SW480 (cell line): ENCODE measurements at places on chromosomes 3 and 15.

DNA sequence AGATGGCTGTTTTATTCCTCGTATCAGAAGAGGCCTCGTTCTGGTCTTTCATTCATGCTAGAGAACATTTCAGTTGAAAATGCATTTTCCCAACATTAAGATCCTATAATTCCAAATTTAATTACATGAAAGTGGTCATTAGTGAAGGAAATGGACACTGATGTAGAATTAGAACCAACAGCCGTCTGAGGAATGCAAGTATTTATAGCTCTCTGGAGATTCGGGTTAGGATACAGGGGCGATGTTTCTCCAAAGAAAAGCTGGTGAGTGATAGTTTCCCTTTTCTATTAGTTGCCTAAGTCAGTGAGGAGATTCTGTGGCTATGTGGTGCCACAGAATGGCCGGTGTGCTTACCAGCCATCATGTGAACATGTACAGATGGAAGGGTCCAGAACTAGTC is 109.0 kb upstream of the IL12A start:
- DNase-seq: no peak

GRCh38 chr3:124907957-124908356 is 20.8 kb upstream of the ITGB5 start:
- DNase-seq: no peak

DNA sequence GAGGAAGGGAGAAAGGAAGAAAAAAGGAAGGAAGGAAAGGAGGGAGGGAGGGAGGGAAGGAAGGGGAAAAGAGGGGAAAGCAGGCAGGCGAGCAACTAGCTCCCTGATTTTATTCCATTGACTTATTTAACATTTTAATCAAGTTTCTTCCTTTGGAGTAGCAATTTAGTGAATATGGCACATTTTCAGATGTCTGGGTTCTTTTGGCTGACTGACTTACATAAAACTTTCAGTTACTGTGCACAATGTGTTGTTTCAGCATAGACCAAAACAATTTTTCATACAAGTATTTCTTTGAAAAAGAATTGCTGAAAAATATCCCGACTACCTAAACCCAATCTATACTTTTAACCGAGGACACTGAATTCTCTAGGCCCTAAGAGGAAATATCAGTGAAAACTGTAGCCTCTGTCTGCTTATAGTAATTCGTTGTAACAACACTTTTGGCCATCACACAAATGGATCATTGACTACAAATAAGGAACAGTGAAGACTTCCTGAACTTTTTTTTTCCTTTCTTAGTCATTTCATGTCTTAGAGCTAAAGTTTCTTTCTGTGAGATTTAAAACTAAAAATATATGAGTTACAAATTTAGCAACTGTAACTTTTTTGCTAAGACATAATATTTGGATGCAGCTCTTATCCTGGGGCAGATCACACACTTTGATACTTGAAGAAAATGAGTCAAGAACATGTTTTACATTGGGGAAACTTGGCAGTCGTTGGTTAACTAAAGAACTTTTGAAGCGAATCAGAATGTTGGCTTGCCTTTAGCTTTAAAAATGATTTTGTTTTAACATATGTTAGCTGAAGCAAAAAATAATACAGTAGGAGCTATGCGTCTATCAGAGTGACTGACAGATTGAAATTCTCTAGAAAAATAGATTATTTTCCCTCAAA is 79.6 kb downstream of the SOX2 start:
- DNase-seq: no peak

DNA sequence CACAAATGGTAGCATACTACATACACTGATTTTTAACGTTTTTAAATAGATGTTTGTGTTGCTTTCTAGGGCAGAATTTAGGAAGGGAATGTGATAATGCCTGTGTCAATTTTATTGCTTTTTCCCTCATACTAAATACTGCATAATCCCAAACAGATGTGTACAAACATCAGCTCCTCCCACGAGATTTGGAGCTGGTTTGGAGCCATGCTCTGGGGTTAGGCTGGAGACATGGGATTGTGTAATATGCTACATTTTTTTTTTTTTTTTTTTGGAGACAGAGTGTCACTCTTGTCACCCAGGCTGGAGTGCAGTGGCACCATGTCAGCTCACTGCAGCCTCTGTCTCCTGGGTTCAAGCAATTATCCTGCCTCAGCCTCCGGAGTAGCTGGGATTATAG is 80.1 kb downstream of the EBLN2 start:
- no peak for DNase-seq

- DNase-seq: no peak
Observed at GRCh38 chr3:107710851-107711250, 188.1 kb downstream of the BBX start.

- no peak for DNase-seq
Observed at GRCh38 chr3:31022716-31023115, 128.3 kb upstream of the GADL1 start.

GRCh38 chr15:90872486-90873184 is 4.2 kb downstream of the FURIN start:
- DNase-seq: no peak

- no peak for DNase-seq
Observed at GRCh38 chr3:186841620-186842019, 890 bp upstream of the ADIPOQ start.

- no peak for DNase-seq
Observed at GRCh38 chr3:100525753-100526612, 33.6 kb downstream of the TMEM45A start.

DNA sequence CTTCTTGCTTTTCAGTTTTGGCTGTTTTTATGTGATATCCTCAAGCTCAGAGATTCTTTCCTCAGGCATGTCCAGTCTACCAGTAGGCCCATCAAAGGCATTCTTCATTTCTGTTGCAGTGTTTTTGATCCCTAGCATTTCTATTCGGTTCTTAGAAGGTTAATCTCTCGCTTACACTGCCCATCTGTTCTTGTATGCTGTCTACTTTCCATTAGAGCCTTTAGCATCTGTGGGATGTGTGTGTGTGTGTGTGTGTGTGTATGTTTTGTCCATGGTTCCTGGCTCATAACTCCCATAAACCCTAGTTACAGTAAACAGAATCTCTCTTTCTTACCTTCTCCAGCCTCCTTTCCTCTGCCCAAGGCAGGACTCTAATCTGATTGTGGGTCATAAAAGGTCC is 5.1 kb upstream of the SLC22A13 start:
- DNase-seq: no peak

- no peak for DNase-seq
Observed at GRCh38 chr3:161401389-161401788, 30.1 kb upstream of the SPTSSB start.

- no peak for DNase-seq
Observed at GRCh38 chr3:153073636-153074035, 88.4 kb upstream of the RAP2B start.

DNA sequence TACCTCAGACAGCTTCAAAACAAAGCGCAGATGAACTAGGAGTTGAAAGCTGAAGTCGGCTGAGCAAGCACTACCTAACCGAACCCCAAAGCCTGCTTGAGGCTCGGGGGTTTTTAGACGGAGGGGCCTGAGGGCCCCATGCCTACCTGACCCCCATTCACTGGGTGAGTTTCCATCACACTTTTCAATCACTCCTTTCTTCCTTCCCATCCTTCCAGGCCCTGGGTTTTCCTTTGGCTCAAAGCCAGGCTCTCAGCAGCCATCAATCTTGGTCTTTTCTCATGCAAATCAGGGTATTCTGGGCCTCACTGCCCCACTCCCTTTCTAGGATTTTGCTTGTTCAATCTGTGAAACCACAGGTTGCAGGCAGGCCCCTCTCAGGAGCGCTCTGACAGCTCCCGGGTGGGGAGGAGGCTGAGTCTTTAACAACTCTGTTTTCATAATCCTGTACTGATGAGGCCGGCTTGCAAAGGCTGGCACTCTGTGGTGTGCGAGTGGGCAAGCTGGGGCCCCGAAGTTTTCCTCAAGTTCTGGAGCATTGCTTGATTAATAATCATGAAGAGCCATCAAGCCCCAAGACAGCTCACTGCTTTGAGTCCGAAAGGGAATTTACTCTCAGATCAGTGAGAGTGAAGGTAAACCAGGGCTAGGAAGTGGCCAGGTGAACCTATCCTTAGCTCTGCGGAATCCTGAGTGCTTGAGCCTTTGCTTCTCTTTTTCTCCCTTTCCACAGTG is 97.6 kb downstream of the FRMD4B start:
- DNase-seq: no peak

DNA sequence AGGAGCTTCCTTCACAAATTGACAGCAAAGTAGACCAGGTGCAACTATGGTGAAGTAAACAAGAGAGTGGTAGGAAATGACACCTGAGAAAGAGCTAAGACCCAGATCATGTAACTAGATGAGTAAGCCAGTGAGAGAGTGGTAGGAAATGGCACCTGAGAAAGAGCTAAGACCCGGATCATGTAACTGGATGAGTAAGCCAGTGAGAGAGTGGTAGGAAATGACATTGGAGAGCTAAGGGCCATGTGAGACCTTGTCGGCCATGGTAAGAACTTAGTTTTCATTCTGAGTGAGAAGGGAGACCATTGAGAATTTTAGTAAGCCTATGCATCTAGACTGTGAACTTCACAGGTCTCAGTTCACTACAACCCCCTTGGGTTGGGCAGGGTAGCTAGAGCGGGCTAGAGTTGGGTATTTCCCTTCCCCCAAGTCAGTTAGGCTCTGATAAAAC is 5.4 kb upstream of the SENP7 start:
- DNase-seq: peak; percentile 6

GRCh38 chr15:33344111-33344510 is 33.3 kb downstream of the RYR3 start:
- no peak for DNase-seq

DNA sequence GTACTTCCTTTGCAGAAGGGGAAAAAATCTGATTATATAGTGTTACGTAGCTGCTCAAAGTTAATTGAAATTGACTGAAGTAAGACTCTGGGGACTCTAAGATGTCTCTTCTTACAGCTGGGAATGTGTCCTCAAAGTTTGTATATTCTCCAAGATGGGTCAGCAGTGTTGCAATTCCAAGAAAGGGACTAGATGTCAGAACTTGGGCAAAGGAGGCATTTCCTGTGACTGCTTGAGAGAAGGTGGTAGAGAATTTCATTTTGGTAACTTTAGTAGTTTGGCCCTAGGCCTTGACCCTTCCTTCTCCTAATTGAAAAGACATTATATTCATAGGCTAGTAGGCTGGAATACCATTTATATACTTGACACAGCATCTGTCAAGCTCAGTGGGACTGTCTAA is 33.9 kb downstream of the PTPRG start:
- DNase-seq: no peak

DNA sequence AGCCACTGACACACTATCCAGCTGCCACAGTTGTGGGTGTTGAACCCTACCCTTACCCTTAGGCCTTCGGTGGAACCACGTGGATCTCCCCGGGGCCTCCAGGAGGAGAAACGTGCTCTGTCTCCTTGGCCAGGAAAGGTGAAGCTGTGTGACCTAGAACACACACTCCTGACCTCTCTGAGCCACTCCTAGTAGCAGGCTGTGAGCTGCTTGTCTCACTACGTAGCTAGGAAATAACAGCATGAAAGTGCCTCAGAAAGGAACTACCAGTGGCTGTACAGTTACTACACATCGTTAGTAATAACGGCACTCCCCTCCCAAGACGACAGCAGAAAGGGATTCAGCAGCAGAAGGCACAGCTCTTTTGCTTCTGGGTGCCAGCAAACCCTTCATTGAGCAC is 36.2 kb upstream of the SLC6A6 start:
- no peak for DNase-seq
